ENCODE measurements at places on chromosomes 12 and 14. TPM values are rescaled to one million over a fixed set of nuclear protein-coding genes. Genes with fewer than 3 reads are reported as not detected.

P2RX4 gene
- 62.7 TPM for total RNA-seq

- no peak for DNase-seq
Observed at GRCh38 chr14:21040370-21040925, 1.7 kb upstream of the RNASE7 start.

DNA sequence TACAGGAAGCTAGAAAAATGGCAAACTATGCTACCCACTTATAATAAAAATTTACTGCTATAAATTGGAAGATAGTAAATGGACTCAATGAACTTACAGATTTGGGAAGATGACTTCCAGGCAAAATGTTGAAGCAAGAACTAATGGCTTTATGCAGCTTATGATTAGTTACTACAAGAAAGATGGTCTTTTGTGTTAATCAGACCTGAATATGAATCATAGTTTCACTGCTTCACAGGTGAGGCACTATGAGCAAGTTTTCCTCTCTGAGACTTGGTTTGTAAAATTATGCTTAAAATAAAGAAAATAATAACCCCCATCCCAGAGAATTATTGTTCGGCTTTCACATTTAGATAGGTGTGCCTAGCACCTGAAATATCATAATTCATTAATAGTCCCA is 19.8 kb upstream of the DCN start:
- no peak for DNase-seq

GRCh38 chr14:63467440-63468072 is 75.6 kb downstream of the PPP2R5E start:
- no peak for DNase-seq

- DNase-seq: no peak
Observed at GRCh38 chr14:58705066-58705465, 67.3 kb downstream of the DACT1 start.

GRCh38 chr14:34453226-34453625 is 8.8 kb downstream of the SPTSSA start:
- no peak for DNase-seq

- DNase-seq: no peak
Observed at GRCh38 chr12:41981013-41981412, 163.7 kb downstream of the GXYLT1 start.

DNA sequence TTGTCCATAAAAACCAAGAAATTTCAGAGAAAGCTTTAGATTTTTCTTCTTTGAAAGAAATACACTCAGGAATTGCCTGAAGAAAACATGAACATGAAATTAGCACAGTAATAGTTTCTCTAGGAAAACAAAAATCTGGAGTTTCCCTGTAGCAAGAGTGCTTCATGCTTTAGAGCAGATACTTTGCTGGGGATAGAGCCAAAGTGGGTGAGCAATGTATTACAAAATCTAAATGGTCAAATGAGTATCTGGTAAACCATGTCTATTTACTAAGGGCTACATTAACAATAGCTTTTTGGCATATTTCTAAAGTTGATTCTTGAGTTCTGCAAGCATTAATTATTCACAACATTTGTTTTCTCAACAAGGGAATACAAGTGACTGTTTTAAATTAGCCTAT is 26.2 kb downstream of the AVPR1A start:
- no peak for DNase-seq
